ENCODE measurements at places on chromosomes 16 and 17.

- no peak for DNase-seq
These were observed 28.5 kb downstream of the KIFC3 start for GRCh38 chr16:57773655-57774295.

- DNase-seq: no peak
These were observed 289.0 kb downstream of the CEP112 start for GRCh38 chr17:65902831-65903522.

DNA sequence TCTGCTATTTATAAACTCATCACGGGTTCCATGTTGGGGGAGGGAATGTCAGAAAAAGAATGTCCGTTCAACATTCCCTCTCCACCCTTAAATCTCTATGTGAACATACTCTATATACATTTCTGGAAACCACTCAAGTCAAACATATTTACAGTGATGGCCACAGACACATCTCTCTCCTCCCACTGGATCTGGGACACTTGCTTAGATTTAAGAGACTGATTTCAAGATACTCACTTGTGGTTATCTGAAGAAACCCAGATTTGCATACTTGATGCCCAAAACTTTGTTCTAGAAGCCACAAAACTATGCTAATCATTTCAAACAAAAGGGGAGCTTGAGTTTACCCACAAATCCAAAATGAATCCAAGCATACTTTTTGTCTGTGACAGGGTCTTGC is 182.9 kb upstream of the SOX9 start:
- DNase-seq: no peak

DNA sequence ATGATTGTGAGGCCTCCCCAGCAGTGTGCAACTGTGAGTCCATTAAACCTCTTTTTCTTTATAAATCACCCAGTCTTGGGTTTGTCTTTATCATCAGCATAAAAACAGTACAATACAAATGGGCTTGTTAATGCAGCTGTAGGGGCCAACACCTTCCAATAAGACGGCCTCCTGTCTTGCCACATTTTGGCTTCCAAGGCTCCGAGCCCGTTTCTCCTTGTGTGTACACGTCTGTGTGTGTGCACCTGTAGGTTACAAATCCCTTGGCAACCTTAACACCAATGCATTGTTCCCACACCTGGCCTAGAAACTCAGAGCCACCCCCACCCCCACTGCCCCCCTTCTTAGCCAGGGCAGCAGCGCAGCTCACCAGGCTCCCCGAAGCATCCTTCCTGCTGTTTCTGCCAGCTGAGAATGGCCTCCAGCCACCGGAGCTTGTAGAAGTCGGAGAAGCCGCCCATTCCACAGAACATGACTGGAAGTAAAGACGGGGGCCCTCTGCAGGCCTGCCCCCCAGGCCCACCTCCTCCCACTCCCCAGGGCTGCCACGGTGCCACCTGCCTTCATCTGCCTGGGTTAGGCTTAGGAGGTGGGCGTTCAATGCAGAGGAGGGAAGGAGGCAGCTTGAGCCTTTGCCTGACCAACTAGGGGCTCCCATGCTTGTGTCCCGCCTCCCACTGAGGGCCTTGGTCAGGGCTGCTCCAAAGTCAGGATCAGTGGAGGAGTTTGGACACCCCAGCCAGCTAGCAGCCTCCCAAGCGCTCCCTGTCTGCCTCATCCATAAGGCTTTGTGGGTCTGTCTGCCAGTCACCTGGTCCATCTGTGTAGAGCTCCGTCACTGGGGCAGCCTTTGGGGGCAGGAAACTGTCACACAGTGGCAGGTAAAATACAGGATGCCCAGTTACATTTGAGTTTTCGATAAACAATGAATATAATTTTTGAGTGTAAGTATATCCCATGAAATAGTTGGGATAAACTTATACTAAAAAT is 10.6 kb downstream of the C16orf89 start:
- DNase-seq: no peak

DNA sequence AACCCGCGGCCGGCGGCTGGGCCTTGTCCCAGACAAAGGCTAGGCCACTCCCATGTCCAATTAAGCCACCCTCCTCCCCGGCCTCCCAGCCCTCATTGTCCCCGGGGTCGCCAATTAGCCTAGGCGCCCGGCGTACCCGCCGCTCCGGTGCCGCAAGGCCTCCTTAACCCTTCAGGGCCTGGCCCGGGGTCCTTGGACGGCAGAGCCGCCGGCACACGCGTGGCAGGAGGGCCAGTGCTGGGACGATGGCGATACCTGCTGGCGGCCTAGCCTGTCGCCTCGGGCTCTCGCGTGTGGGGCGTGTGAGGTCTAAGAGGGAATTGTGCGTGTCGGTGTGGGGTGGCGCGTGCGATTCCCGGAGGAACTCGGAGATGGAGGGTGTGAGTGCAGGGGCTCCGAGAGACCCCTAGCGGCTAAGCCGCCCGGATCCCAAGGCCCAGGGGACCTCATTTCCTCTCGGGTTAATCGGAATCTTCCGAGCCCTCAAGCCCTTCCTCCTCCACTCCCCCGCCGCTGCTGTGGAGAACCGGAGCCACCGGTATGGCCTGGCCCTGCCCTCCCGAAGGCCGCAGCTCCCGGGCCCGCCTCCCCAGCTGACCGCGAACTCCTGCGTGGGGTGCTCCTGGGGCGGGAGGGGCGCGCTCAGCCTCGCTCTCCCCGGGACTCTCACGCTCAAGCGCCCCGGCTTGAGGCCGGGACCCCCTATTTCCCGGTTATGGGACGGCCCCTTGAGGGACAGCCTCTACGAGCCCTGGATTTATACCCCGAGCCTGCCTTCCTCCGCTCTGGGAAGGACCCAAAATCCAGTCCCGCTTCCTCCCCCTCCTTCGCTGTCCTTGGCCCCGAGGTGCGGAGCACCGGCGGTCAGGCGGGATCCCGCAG is 11.9 kb downstream of the TBX2 start:
- no peak for DNase-seq

GRCh38 chr17:50203086-50203485 is 1.7 kb upstream of the COL1A1 start:
- DNase-seq: no peak

DNA sequence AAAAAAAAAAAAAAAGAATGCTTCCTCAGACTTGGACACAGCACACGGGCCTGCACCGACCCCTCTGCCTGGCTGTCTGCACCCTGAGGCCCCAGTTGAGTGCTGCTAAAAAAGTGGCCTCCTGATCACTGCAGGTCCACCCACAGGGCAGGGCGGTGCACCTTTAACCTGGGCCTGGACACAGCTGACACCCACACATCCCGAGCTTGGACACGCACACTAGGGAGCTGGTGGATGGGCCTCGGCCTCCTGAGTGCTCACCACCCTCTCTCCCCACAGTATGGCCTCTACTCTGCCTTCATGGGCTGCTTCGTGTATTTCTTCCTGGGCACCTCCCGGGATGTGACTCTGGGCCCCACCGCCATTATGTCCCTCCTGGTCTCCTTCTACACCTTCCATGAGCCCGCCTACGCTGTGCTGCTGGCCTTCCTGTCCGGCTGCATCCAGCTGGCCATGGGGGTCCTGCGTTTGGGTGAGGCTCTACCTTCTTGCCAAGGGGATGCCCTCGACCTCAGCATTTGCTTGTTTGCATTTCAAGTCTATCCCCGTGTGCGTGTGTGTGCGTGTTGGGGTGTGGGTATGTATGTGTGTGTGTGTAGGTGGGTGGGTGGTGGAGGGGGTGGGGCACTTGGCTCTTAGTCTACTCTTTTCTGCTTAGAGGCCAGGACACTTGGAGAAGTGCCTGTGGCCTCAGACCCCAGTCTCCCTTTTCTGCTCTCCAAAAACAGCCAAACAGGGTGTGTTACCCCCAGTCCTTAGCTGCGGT is 2.3 kb downstream of the SLC26A11 start:
- no peak for DNase-seq

DNA sequence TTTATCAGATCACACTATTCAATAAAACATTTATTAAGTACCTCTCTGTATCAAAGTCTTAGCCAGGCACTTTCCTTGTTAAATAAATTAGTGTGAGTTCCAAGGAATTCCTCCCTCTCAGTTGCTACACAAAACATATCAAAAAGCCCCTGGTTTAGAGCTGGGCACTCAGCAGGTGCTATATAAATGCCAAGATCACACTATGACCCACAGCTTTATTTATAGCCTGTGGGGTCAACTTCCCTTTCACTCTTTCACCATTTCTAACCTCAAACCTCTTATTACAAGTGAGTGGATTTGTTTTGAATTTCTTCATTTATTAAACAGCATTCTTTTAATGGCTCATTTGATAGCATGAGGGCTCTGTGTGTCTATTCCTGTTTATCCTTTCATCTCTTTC is 112.6 kb upstream of the MPHOSPH6 start:
- no peak for DNase-seq

GRCh38 chr17:48552466-48553189 is 7.7 kb upstream of the HOXB2 start:
- DNase-seq: no peak

DNA sequence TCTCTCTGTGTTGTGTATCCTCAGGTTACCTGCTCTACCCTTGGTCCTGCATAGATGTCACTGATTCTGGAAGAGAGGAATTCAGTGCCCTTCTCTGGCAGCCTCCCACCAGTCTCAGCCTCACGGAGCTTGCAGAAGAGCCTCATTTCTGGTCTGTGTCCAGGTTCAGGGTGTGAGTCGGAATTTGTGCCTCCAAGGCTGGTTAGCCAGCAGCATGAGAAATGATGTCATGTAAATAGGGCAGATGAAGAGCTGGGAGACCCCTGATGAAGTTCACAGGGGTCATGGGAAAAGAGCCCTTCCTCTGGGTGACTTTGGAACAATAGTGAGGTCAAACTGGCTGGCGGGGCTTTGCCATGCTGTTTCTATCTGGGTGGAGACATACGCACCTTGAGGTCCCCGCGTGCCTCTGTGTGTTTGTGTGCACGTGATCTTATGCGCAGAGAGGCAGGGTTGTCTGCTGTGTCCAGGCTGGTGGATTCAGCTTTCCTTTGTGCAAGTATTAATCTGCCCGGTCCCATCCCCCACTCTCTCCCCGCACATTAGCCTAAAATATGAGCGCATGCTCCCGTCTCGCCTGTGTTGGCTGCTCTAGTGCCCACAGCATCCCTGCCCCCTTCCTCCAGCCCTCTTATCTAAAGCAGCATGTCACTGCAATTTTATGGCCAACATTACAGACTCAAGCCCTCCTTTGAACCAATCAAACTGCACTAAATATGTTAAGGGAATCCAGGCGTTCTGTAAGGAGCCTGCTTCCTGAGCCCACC is 256.3 kb upstream of the ZFHX3 start:
- DNase-seq: no peak

DNA sequence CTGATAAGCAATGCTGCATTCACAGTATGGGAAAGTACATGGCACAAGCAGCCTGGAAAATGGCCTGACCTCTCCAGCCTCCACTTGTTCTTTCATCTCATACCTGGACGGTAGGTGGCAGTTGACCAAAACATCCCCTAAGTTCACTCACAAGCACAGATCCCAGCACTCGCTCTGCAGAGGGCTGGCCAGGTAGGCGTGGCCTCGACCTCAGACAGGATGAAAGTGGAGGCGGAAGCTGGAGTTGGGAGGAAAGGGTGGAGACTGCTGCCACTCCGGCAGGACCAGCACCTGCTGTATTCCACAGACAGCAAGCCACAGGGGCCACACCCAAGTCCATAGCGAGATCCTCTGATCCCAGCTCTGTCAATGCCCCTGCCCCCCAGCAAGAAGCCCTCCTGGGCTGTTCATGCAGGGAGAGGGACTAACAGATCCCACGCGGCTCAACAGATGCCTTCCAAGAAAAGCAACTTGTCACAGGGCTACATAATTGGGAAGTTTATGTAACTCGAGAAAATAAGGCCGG is 31.3 kb downstream of the ZCCHC14 start:
- DNase-seq: no peak

DNA sequence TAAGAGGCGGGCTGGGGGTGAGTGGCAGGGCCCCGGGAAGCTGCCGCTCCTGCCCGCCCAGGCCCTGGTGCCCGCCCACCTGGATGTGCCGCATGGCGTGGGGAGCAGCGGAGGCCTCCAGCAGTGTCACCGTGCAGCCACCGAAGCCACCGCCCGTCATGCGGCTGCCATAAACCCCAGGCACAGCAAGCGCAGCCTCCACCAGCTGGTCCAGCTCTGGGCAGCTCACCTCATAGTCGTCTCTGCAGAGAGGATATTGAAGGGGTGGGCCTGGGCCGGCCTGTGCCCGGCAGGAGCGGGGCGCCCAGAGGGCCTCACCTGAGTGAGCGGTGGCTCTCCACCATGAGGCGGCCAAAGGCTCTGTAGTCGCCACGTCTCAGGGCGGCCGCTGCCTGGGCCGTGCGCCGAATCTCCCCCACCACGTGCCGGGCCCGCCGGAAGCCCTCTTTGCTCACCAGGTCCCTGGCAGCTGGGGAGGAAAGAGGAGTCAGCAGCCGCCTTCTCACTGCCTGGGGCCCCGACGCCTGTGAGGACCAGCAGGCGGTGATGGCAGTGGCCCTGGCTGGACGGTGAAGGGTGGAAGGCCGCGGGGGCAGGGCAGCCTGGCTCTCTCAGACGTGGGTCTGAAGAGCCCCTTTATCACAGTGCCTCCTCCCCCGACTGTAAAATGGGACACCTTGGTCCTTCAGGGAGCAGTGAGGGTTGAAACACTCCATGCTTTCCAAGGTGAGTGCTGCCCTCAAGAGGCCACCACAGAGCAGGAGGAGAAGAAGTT is 6.7 kb downstream of the GALK1 start:
- no peak for DNase-seq

DNA sequence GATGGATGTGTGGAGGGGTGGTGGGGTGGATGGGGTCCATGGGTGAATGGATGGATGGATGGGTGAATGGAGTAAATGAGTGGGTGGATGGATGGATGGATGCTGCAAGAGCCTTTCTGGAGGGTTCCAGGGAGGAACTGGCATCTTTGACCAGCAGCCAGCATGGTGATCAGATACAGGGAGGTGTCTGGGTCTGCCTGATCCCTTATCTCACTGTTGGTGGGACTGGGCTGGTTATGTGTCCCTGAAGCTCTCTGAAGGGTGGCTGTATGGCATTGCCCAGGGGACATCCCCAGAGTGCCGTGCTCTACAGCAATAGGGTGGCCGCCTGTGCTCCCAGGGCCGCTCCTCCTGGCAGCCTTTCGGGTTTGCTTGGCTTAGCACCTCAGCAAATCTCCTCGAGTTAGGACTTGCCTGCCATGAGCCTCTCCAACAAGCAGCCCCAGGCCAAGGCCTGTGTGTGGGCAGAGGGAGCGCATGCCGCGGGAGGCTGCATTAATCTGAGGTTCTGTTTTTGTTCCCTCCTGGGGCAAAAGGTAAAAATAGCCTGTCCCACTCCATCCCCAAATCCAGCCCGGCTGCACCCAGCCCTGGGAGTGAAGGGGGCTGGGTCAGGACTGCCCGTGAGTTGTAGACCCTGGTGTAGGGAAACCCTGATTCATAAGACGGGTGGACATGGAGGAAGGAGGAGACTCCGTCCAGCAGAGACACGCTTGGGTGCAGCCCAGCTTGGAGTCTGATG is 165.4 kb downstream of the SEC14L1 start:
- DNase-seq: no peak

DNA sequence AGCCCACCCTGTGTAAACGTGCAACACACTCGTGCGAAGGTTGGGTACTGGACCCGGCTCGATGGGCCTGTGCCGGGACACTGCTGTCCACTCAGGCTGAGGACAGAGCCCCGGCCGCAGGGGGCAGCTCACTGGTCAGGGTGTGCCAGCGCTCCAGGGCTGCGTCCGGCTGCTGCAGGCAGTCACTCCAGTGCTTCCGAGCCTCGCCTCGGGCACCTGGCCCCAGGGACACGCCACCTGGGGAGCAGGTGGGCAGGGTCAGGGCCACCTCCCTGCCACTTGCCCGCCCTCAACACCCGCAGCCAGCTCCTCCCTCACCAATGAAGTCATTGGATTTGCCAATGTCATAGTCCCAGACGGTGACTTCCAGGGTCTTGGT is 4.7 kb downstream of the DOC2A start:
- no peak for DNase-seq
